ENCODE measurements at places on chromosomes 3 and 15. TPM values are rescaled to one million over a fixed set of nuclear protein-coding genes. Genes with fewer than 3 reads are reported as not detected.

- DNase-seq, result no peak
These were observed 100.2 kb upstream of the BOC start for GRCh38 chr3:113111011-113111707.

- DNase-seq, result no peak
These were observed 17.6 kb downstream of the CALML4 start for GRCh38 chr15:68187559-68187958.

- no peak for DNase-seq
These were observed 8.6 kb downstream of the PKM start for GRCh38 chr15:72222393-72222792.

DNA sequence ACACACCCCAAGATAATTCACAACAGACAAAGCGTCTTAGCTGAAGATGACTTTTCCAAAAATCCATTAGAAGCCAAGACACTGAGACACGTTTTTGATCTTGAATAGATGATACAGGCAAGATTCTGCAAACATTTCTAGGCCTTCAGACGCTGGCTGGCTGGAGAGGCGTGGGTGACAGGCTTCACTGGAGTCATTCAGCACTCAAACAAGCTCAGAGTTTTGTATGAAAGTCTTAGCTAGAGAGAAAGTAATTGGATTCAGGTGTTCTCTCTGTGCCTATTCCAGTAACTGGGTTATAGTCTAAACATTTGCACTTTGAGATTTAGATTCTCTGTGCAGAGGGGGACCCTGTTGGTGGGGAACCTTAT is 147.7 kb upstream of the BHLHE40 start:
- no peak for DNase-seq

Gene MAN2C1
- total RNA-seq, result 140 TPM

Gene GOLGA6A
- not detected for total RNA-seq

Gene FBXO40
- total RNA-seq, result not detected

Gene ARNT2
- 0.23 TPM for total RNA-seq

Gene EFCAB12
- total RNA-seq, result 0.14 TPM

Gene TEX55
- total RNA-seq, result not detected
